Stimulated activated CD8-positive, alpha-beta memory T cell treated with anti-CD3 and anti-CD28 coated beads, Interleukin-7, amount 100 ng/mL, for 1 hour (primary cell): ENCODE measurements at places on chromosomes 5 and 9.

GRCh38 chr5:36777105-36777757 is 99.3 kb upstream of the NIPBL start:
- no peak for DNase-seq

- no peak for DNase-seq
Observed at GRCh38 chr5:37847978-37848425, 8.2 kb upstream of the GDNF start.

GRCh38 chr9:127059765-127060361 is 62.6 kb downstream of the ANGPTL2 start:
- no peak for DNase-seq

- DNase-seq = no peak
Observed at GRCh38 chr5:75551471-75551870, 39.8 kb downstream of the POLK start.

DNA sequence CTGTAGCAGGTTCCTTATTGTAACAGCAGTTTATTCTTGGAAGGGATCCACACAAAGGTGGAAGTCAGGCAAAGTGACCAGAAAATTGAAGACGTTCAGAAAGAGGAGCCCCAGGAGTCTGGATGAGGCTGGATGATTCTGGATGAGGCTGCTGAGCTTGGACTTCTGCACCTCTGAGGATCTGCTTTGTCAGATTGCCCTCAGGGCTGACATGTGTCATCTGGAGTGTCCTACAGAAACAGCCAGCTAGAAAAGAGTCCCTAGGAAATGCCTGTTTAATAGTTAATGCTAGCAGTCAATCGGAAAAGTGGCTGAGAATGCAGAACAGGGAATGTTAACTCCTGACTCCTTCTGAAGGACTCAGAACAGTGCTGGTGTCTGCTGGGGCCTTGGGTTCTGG is 236.4 kb downstream of the LRRC70 start:
- DNase-seq = no peak
